Cardiac septum (tissue), 1 donor: ENCODE measurements at places on chromosomes 5 and 9.

- no peak for DNase-seq
Measured at GRCh38 chr5:160367885-160368284, 2.5 kb downstream of the C1QTNF2 start.

GRCh38 chr5:173689171-173689736 is 72.8 kb upstream of the BOD1 start:
- no peak for DNase-seq

DNA sequence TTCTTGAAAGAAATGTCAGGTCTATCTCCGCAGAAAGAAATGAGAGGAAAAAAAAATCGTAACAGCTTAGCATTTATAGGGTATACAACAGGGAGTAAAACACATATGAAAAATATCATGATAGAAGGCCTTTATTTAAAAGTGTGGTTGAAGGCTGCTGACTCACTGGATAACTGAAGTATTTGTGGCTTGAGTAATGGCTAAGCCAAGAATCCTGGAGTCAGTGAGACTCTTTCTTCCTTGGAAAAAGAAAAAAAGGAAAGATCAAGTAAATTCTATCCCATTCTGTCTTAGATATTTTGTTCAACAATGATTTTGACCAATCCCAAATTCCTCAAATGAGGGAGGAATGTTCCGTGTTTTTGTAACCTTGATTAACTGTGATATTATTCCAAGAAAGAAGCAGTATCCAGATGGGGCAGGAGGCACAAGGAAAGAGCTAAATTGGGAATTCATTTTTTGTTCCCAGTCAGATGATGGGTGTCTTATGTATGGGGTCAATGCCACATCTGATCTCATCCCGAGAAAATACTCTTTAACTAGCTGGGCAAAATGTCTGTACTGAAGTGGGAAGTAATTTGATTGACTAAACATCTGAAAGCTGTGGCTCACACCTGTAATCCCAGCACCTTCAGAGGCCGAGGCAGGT is 64.3 kb upstream of the MYO10 start:
- no peak for DNase-seq

GRCh38 chr9:96331236-96331947 is 29.4 kb upstream of the HSD17B3 start:
- DNase-seq = no peak

DNA sequence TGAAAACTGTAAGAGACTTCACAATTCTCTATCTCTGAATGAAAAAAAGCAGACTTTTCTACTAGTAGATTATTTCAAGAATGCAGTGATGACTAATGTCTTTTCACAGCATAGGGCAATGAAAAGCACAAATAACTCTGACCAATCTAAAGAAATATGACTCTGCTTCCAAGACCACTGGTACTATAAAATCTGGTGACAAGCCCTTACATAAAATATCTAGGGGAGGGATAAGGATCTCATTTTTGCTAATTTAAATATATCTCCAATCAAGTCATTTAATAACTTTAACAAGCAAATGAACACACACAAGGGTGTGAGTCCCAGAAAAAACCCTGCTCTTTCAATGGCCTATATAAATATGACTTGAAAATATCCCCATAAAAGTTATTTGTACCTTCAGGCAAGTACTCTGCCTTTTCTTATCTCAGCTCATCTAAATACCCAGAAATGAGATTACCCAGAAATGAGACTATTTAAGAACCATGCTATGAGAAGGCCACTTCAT is 105.2 kb downstream of the GNAQ start:
- no peak for DNase-seq

DNA sequence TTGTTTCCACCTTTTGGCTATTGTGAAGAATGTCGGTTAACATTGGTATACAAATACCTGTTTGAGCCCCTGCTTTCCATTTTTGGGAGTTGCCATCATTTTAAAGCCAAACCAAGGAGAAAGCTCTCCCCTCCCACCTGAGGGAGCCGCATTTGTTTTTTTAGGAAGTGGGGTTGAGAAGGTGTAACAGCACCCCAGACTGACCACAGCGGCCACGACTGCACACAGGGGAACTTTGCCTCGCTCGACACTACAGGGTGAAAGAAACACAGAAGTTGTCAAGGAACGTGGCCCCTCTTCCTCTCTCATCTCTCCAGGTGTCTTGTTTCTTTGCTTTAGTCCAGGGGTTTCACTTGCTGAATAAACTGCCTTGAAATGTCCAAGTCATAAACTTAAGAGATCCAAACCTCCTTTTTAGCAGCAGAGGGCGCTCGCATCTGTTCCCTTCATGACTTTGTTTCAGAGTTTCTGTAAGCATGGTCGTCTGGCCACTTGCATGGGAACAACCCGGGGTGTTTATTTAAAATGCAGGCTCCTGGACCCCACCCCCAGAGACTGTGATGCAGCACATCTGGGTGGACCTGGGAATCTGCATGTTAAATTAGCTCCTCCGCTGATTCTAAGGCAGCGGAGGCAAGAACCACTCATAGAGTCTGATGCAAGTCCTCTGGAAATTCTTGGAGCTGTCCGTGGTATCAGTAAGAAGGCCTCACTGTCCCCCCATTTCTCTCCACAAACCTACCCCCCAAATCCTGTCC is 2.1 kb upstream of the TTLL11 start:
- peak; percentile 69 for DNase-seq

DNA sequence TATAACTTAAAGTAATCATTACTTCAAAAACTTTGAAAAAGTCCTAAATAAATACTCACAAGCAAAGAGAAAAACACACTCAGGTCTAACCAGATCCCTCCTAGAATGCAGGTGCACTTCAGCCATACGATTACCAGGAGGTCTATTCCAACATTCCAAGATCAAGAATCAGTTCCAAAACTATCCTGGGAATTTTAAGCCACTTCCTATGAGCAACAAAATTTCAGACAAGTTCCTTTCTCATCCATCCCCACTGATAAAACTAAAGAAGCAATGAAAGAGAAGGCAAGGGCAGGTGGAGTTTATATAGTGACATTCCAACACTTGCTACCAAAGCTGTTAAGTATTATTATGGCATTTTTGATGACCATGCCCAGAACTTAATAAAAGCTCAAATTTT is 29.6 kb downstream of the MLLT3 start:
- DNase-seq = no peak

GRCh38 chr5:142716963-142717362 is 31.1 kb upstream of the FGF1 start:
- DNase-seq = peak; percentile 79

GRCh38 chr9:87107072-87107471 is 159.8 kb upstream of the GAS1 start:
- DNase-seq = no peak

DNA sequence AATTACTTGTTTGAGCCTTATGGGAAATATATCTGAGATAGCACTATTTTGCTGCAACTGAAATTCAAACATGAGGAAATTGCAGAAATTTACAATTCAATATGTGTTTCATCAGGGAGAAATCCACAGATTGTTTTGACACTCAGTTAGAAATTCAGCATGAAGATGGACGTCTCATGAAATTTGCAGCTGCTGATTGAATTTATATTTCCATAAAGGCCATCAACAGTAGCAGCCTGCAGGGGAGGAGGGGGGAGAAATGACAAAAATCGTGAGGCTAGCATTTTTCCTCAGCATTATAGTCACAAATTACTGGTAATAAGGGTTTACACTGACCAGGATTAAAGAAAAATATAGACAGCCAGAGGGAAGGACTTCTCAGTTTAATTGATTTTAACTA is 81.0 kb downstream of the NDUFAF2 start:
- no peak for DNase-seq

DNA sequence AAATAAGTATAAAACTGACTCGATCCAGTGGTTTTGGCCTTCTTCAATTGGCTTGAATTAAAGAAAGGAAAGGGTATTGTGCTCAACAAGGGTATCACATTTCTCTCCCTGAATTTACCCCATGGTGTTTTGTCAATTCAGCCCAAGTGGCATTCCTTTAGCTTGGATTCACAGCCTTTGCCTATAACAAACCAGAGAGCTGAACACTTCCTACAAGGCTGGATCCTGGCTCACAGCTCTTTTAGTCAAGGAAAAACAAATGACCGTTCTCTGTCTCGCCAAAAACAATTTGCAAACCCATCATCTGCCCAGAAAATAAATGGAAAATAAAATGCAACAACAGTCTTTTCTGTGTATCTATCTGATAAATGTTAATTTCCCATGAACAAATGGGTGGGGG is 5.7 kb downstream of the ZNF366 start:
- no peak for DNase-seq

DNA sequence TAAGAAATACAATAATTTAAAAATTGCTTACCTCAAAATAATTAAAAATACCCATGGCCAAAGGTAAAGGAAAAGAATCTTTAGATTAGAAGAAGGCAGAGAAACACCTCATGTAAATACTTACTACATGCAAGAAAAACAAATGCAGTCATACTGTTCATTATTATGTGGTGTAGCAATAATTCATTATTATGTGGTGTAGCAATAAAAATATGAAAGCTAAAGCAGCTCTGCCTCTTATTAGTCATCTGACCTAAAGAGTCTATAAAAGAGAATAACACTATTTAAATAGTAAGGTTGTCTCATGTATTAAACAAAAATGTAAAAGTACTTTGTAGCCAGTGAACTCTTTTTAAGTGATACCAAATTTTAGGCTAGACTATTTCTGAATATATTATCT is 6.6 kb downstream of the DTWD2 start:
- DNase-seq = no peak

- no peak for DNase-seq
Measured at GRCh38 chr9:87305151-87305550, 192.5 kb upstream of the DAPK1 start.

GRCh38 chr9:79408200-79408599 is 163.6 kb upstream of the TLE4 start:
- DNase-seq = no peak

DNA sequence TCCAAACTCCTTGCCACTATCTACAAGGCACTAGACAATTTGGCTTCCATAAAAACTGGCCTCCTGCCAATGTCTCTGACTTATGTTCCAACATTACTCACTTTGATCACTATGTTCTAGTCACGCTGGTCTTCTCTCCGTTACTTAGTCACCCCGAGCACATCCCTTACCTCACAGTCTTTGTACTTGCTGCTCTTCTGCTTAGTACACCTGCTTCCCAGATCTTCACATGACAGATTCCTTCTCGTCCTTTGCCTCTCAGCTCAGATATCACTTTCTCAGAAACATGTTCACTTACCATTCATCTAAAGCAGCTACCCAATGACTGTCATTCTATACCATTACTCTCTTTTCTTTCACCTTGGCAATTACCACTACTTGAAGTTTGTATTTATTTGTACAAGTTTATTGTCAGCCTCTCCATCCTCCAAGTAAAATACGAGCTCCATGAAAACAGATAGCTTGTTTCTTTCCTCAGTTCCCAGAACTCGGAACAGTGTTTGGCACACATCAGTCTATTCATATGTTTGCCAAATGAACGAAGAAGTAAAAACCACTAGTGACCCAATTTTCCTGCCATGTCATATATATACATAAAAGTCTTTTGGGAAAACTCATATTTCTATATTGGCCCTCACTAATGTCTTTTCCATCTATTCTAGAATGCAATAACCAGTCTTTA is 5.9 kb upstream of the SLC22A5 start:
- DNase-seq = no peak

GRCh38 chr5:59579101-59579823 is 314.3 kb downstream of the PDE4D start:
- DNase-seq = no peak

DNA sequence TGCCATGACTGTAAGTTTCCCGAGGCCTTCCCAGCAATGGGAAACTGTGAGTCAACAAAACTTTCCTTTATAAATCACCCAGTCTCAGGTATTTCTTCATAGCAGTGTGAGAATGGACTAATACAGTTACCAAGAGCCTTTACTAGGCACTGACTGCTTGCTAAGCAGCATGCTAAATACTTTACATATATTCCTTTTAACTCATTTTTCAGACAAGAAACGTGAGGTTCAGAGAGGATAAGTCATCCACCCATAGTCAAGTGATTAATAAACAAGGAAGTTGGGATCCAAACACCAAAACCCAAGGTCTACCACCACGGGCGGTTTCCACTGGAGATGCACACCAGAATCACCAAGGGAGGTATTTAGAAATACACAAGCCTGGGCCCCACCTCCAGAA is 50.8 kb downstream of the GABBR2 start:
- no peak for DNase-seq

DNA sequence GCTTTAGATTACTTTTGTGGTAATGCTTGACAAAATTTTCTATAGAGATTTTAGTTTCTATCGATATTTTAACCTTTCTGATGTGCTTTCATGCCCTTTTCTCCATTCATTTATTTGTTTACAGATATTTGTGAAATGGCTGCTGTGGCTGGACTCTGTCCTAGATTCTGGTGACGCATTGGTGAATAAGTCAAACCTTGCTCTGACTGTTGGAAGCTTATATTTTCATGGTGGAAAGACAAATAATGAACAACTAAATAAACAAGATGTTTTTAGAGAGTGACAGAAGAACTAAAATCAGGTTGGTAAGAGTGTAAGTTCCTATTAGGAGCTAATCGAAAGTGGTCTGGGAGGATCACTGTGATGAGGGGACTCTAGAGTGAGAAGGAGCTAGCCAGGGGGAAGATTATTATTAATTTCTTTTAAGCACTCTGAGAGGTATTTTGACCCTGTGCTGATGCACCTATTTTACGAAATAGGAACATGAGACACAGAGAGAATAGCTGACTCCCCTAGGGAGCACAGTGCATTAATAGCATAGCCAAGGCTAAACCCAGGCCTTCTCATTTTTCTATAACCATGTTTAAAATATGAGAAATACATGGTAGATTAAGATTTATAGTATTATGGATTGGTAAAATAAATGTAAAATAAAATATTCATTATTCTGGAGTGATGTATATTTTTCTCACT is 411.9 kb upstream of the ARRDC3 start:
- no peak for DNase-seq

GRCh38 chr5:139677736-139678613 is 29.8 kb downstream of the CXXC5 start:
- no peak for DNase-seq

DNA sequence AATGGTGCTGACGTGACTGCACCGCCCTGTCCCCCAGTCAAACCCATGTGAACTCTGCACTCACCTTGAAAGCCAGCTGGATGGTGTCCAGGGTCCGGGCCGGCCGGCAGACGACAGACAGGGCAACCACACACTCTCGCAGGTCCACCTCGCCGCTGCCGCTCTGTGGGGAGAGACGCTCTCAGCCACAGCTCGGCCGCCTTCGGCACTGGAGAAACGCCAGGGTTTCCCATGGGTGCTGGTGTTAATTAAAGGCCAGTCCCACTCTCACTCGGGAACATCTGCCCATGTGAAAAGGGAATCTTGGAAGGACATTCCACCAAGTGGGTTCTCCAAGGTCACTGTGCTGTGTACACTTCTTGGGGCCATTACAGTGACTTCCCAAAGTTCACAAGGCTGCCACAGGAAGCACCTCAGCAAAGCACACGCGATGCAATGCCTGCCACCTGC is 25.5 kb upstream of the SLC6A3 start:
- peak; percentile 54 for DNase-seq

- no peak for DNase-seq
Measured at GRCh38 chr5:154989626-154990025, 23.9 kb upstream of the KIF4B start.

DNA sequence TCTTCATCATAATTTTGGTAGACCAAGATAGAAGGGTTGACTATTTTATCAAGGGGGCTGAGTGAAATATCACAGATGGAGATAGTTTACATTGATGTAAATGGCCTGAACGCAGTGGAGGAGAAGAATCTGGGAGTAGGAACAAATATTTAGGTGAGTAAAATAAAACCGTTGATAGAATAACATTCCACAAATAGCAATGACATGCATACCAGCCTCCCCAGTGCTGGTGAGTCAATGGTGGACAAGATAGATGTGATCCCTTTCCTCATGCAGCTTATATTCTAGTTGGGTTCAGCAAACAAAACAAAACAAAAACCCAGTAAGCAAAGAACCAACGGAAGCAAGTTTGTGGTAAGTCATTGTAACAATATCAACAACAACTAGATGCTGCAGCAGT is 385.2 kb downstream of the FAM170A start:
- no peak for DNase-seq
